Posterior cingulate gyrus (tissue), 11 donors: ENCODE measurements at places on chromosomes 12 and 14.

- DNase-seq: no peak
These were observed 523.2 kb upstream of the CCDC196 start for GRCh38 chr14:65962952-65963351.

- no peak for DNase-seq
These were observed 23.3 kb downstream of the NUAK1 start for GRCh38 chr12:106115440-106115839.

GRCh38 chr12:97321621-97322020, 141.0 kb upstream of the RMST start:
- DNase-seq: no peak

GRCh38 chr12:62335796-62336195, 75.6 kb downstream of the USP15 start:
- DNase-seq: no peak

DNA sequence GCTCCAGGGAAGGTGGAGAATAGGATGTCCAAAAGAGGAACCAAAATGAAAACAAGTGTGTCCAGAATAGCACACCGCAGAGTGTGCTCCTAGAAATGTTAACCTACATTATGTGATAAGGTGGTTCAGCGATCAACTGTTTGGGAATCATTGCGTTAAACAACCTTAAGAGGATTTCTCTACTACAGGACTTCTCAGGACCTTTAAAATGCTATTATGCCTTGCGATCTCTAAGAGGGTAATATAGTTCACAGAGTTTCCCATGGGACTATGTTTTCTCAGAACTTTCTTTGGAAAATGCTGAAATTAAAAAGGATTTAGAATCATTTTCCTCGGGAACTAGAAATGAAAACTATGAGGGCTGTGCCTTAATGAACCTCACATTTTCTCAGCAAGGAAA, 1.8 kb downstream of the GLT8D2 start:
- no peak for DNase-seq

GRCh38 chr12:70838127-70838526, 82.4 kb downstream of the PTPRR start:
- DNase-seq: no peak

- DNase-seq: no peak
These were observed 12.2 kb downstream of the ITPK1 start for GRCh38 chr14:93103392-93104080.

DNA sequence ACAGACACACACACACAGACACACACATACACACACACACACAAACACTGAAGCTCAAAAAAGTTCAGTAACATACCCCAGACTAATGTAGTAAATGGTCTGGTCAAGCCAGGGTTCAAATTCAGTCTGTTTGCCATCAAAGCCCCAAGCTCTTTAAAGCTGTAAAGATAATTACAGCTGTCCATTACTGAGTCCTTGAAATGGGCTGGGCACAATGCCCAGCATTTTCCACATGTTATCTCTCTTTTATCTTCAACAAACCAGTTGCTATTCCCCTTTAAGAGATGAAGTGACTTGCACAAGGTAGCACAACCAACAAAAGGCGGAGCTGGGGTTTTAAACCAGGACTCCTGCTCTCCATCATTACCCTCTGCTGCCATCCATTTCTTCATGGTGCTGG, 7.6 kb upstream of the UNC119B start:
- DNase-seq: no peak

DNA sequence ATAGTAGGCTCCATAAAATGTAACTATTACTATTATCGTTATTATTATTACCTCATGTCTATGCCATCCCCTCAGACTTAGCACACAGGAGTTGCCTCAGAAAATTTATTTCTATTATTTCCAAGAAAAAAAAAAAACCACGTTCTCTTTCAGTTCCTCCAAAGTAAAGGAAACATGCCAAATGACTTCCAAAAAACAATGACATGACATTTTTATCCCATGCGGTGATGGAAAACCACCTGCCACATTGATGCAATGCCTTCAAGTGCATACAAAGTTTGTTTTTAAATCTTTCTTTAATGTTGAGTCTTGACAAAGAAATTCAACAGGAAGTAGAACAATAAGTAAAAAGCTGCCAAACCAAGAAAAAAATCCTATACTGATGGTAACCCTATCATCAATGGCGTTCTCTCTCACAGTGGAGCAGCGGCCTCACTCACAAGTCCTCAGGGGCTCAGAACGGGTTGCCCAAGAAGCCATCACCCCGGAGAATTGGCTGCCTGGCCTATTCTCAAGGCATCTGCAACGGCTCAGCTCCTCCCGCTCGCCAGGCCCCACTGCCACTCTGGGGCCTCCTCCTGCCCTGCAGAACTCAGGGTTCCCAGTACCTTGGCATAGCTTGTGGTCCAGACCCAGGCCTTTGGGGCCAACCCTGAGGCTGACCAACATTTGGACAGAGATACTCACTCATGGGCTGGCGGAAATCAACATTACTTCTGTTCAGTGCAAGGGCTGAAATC, 51.9 kb downstream of the SERPINA3 start:
- no peak for DNase-seq

- DNase-seq: no peak
These were observed 124.3 kb upstream of the LMNTD1 start for GRCh38 chr12:25677232-25677937.

DNA sequence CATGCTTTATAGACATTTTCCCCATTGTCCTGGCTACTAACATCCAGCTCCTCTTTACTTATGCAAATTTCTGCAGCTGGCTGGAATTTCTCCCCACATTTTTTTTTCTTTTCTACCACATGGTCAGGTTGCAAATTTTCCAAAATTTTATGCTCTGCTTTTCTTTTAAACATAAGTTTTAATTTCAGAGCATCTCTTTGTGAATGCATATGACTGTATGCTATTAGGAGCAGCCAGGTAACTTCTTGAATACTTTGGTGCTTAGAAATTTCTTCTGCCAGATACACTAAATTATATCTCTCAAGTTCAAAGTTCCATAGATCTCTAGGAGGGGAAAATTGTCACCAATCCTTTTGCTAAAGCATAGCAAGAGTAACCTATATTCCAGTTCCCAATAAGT, 365.9 kb downstream of the LRFN5 start:
- DNase-seq: no peak

- no peak for DNase-seq
These were observed 76.6 kb upstream of the GNG2 start for GRCh38 chr14:51783765-51784164.

GRCh38 chr14:23910101-23910875, 43.3 kb upstream of the DHRS4 start:
- no peak for DNase-seq

DNA sequence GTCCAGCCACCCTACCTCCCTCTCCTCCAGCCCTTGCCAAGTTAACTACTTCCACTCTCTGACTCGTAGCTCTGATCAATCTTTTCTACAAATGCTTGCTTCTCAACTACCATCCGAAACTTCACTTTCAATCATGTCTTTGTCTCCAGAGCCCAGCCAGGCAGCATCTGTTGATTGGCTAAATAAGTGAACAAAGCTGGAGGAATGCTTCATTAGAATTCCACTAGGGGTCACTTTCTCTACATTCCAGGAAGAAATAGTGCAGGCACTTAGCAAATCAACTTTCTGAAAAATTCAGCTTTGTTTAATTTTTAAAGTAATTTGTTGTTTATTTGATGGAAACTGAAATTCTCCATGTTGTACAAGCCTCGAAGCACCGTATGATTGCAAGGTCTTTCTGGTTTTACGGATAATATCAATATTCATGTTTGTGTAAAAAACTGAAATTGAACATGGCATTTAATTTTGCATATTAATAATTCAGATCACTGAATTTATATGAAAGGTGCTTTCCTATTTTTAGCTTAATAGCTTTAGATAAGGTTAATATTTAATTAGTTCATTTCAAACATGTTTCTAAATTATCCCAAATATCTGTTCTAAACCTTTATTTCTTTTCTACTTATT, 32.4 kb upstream of the HELB start:
- peak; percentile 4 for DNase-seq

GRCh38 chr14:61381553-61381952, 60.2 kb downstream of the PRKCH start:
- no peak for DNase-seq

DNA sequence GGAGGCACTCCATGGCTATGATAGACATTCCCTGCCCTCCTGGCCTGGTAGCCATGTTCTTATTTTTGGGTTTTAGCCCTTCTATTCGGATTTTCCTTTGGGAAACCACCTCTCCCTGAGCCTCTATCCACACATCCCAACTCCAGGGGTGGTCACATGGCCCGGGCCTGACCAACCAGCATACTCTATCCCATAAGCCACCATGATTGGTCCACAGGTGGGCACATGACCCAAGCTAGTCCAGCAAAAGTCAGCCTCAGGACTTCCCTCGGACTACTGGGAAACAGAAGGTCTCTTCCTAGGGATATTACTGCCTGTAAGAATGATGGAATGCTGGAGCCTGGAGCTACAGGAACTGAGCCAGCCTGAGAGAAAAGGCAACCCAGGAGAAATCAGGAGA, 12.5 kb downstream of the PRIMA1 start:
- DNase-seq: peak; percentile 72

DNA sequence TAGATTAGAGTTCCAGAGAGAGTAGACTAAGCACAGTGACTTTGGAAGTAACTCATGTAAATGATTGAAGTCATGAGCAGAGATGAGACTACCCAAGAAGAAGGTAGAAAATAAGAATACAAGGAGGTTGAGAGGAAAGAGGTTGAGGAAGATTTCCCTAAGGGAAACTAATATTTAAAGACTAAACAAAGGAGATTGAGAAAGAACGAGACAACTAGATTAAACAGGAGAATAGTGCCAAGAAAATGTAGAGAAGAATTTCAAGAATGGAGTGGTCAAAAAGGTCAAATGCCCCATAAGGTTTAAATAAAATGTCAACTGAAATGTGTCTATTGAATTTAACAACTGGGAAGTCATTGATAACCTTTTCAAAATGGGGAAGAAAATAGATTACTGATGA, 59.0 kb downstream of the RPS29 start:
- no peak for DNase-seq

- no peak for DNase-seq
These were observed 1.0 kb upstream of the PTMS start for GRCh38 chr12:6765048-6765633.

DNA sequence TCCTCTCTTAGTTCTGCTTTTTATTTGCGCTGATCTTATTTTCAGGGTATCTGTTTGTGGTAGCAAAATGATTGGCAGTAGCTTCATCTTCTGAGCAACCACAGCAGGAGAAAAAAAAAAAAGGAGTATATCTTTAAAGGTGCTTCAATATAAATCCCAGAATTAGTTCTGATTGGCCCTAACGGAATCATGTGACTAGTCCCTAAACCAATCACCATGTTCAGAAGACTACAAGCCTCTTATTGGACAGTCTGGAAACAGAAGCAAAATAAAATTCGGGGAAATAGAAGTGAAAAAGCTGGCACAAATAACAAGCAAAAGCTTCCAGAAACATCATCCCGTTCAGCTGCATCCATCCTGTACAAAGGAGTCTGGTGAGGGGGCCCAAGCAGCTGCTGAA, 49.9 kb upstream of the PTPRO start:
- DNase-seq: no peak

- DNase-seq: peak; percentile 81
These were observed 9.4 kb downstream of the ANKRD9 start for GRCh38 chr14:102500158-102500662.

DNA sequence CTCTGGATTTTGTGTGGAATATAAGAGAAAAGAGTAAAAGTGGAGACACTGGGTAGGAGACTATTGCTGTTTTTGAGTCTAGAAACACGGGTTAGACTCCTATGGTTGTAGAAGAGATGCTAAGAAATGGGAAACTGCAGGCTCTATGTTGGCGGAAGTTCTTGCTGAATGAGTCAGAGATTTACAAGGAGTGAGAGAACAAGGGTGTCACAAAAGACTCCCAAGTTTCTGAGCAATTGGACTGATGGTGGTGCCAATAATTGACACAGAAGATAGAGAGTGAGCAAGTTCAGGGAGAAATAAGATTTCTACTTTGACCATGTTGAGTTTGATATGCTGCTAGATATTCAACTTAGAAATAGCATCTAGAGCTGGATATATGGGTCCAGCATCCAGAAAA, 2.6 kb upstream of the PRKD1 start:
- DNase-seq: no peak

DNA sequence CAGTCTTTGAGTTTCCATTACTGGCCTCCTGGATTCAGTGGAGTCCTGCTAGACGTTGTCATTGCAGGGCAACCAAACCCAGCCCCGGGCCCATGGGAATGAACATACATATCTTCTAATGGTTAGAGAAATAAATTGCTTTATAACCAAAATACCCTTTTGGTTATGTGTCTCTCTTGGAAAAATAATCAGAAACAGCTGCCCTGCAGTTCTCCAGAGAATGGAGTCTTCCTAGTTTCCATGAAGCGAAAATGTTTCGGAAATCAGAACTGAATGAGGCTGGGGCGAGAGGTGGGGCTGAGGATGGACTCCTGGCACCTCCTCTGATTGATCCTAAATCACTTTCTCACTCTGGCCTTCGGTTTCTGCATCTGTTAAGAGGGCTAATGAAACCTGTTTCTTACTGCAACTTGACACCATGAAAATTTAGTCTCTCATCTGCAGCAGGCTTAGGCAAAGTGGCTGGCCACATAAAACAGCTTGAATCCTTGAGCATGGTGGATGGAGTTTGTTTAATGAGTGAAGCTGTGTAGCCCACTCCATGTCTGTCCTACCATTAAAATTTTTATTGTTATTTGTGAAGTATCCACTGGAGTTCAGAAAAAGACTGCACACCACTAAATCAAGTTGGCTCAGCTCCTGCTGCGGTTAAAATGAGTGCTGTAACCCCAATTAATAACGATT, 198.9 kb downstream of the CACNA1C start:
- no peak for DNase-seq

DNA sequence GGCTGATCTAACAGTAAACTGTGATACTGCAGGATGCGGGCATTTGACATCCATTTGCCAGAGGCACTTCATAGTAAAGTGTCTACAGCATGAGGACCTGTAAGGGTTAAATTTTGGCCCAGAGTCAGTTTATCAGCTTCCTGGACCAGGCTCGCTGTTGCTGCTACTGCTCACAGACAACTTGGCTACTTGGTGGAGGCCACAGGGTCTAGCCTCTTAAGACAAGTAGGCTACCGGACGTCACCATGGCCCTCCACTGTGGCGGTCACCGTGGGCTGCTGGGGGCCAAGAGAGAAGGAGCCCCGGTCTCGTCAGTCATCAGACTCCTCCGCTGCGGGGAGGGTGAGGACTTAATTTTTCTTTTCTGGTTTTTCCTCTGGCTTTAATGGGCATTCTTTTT, 117.3 kb upstream of the PZP start:
- DNase-seq: no peak

- no peak for DNase-seq
These were observed 404.3 kb downstream of the NPAS3 start for GRCh38 chr14:33343016-33343415.

GRCh38 chr12:62726471-62726980, 208.4 kb downstream of the PPM1H start:
- DNase-seq: no peak

GRCh38 chr12:110039085-110039807, 9.1 kb downstream of the C12orf76 start:
- no peak for DNase-seq
